ENCODE measurements at places on chromosomes 2 and 18.

DNA sequence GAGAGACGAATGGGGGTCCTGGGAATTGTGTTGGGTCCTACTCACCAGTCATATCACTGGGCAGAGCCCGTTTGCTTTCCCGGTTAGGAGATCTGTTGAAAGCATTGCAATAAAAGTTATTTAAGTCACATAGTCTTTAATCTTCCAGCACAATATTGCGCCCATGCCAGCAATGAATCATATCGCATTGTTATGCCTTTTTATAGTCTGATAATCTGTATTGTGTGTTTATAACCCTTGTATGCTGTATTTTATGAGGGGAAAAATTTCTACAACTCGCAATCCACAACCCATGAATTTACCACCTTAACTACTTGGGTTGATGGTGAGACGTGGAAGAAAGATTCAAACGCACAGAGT, 211.9 kb upstream of the SMIM21 start:
- DNase-seq: no peak

DNA sequence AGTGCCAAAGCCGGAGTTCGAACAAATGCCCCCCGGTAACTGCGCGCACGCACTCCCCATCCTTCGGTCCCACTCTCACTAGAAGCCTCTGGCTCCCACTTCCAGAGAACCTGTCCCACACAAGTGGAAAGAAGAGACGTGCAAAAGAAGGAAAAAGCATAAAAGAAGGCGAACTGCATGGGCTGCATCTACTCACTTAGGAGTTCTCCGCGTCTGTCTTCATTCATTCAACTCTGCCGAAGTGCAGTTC, 312 bp downstream of the NR4A2 start:
- DNase-seq: no peak

DNA sequence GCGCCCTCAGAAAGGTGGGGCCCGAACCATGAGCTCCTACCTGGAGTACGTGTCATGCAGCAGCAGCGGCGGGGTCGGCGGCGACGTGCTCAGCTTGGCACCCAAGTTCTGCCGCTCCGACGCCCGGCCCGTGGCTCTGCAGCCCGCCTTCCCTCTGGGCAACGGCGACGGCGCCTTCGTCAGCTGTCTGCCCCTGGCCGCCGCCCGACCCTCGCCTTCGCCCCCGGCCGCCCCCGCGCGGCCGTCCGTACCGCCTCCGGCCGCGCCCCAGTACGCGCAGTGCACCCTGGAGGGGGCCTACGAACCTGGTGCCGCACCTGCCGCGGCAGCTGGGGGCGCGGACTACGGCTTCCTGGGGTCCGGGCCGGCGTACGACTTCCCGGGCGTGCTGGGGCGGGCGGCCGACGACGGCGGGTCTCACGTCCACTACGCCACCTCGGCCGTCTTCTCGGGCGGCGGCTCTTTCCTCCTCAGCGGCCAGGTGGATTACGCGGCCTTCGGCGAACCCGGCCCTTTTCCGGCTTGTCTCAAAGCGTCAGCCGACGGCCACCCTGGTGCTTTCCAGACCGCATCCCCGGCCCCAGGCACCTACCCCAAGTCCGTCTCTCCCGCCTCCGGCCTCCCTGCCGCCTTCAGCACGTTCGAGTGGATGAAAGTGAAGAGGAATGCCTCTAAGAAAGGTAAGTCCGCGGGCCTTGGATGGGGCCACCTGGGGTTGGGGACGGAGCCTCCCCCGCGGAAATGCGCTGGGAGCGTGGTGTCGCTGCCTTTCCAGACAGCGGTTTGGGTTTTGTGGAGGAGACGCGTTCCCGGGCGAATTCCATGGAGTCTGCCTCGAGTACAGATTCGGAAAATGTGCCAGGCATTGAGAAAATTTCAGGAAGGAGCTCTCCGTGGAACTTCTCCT, 559 bp downstream of the HOXD1 start:
- no peak for DNase-seq

DNA sequence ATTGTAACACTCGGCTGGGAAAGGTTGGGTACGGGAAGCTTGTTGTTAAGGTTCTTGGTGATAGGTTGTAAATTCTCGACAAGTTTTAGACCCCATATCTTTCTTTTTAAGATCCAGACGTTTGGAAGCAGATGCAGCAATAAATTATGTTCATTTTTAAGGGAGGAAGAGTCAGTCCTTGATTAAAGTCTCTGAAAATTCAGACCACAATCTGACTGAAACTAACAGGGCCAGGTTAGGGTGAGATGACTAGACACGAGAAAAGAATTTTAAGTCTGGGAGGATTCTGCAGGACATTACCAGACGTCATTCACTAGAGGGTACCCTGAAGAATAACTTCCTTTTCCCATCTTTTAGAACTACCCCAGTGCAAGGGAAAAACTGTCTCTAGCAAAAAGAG, 16.1 kb downstream of the WIPF1 start:
- DNase-seq: no peak

GRCh38 chr2:20999906-21000645, 43.8 kb downstream of the APOB start:
- DNase-seq: no peak

GRCh38 chr2:29991086-29991485, 69.7 kb upstream of the ALK start:
- DNase-seq: no peak

DNA sequence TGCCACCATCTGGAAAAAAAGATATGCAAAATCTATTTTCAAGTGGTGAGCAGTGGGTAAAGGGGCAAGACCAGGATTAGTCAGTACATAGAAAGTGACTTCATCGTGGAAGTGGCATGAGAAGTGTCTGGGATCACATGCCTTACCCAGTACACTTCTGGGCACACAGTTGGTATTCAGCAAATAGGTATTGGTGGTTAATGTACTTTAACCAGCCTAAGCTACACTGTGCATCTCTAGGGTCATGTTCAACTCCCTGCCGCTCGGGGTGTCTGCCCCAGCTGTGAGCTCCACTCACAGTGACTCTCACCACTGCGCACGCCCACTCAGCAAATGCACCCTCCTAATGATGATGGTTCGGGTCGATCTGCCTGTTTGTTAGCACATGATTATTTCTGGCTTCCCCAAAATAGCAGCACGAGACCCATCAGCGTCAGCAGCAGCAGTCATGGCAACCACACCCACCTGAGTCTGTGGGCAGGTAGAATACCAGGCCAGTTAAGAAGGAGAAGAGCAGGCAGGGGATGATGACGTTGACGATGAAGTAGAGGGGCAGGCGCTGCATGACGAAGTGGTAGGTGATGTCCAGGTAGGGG, 11.1 kb downstream of the CHRNA1 start:
- DNase-seq: no peak
